ENCODE measurements at places on chromosomes 4 and X.

DNA sequence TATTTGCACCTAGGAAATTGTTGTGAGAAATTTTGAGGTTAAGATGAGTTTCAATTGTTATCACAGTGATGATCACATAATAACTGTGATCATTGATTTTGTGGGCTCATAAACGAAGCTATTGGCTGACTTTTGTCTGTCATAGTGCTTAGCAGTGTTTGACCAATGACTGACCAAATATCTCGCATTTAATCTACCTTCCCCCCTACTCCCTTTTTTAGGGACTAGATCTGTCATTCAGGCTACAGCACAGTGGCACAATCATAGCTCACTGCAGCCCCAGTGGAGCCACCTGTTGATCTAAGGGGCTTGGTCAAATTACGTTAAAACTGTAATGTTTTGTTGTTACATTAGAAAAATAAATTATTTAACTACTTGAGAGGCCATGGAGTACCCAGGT is 1.5 kb downstream of the FUNDC2 start:
- no peak for DNase-seq

GRCh38 chr4:101264993-101265815 is 82.1 kb downstream of the PPP3CA start:
- DNase-seq: no peak

DNA sequence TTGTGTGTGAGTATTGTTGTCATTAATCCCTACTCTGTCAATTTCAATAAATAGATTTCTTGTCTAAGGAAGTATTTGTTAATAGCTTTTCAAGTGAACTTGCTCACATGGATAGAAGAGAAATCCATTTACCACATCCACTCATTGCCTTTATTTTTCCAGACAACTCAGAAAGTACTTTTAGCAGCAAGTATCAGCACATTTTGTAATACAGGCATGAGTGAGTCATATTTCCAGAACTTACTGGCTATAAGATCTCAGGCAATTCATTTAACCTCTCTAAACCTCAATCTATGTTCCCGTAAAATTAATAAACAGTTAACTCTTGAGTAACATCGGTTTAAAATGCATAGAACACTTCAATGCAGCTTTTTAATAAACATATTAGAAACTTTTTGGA is 317.9 kb upstream of the PCDH7 start:
- DNase-seq: no peak

GRCh38 chr4:121462660-121463261 is 81.9 kb upstream of the QRFPR start:
- DNase-seq: peak; percentile 8

DNA sequence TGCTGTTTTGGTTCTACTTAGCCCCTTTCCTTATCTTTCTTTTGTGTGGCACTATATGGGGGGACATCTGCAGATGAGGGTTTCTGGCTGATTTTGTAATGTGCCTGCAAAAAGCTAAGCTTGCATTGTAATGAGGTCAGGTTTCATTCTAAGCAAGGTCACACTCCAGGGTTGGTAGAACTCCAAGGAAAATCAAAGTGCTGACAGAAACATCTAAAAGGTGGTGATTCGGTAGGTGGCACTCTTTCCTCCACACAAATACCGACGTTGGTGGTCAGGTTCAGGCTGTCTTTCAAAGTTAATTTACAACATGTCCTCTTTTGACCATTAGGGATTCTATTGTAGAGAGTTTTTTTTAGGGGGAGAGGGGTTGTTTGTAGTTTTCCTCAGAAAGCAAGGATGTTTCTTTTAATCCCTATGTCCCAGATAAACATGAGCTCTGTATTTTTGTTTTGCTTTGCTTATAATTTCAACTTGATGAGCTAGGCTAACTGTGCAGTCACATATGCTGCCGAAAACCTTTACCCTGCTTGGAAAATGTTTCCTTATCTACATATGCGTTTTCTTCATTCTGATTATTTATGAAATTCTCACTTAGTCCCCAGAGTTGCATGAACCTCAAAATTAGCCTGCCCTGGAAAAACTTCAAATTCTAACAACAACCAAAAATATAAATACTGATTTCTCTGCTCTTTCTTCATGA is 434.2 kb downstream of the PPARGC1A start:
- DNase-seq: no peak

- no peak for DNase-seq
Observed at GRCh38 chr4:88809101-88809500, 111.5 kb upstream of the NAP1L5 start.

- DNase-seq: no peak
Observed at GRCh38 chr4:30461218-30461617, 259.0 kb upstream of the PCDH7 start.

DNA sequence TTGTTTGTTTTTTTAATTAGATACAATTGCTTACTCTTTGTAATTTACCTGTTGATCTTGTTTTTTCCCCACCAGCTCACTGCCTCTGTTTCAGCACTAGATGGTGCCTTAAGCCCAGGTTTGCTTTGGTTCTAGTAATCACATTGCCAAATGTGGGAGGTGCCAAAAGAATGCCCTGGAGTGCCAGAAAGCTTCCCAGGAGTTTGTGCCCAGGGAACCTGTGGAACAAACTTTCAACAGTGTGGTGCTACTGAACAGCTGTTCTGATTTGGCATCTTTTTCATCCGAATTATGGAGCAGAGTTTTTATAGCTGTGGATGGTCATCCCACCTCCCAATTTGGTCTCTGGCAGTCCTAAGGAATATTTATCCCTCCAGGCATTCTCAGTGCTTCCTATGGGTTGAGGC is 1000.7 kb downstream of the STIM2 start:
- no peak for DNase-seq

- no peak for DNase-seq
Observed at GRCh38 chrX:78957768-78958130, 12.6 kb downstream of the P2RY10 start.

- peak; percentile 25 for DNase-seq
Observed at GRCh38 chr4:167021545-167022155, 212.6 kb downstream of the SPOCK3 start.

DNA sequence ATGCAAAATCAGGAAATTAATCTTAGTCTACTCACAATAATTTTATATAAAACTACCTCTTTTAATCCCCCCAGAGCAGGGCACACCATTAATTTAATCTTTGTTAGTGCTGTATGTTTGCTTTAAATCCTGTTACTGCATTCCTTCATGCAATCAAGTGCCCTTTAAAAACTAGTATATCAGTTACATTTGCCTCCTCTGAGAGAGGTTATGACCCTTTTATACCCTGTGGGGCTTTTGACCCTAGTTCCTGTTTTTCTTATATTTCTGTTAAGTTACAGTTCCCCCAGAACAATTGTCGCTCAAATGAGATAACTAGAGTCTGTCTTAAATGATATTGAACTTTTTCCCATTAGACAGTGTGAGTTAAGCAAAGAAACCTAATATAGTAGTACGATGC is 46.2 kb downstream of the GPC4 start:
- no peak for DNase-seq

GRCh38 chr4:84258905-84259830 is 239.9 kb downstream of the NKX6-1 start:
- no peak for DNase-seq

DNA sequence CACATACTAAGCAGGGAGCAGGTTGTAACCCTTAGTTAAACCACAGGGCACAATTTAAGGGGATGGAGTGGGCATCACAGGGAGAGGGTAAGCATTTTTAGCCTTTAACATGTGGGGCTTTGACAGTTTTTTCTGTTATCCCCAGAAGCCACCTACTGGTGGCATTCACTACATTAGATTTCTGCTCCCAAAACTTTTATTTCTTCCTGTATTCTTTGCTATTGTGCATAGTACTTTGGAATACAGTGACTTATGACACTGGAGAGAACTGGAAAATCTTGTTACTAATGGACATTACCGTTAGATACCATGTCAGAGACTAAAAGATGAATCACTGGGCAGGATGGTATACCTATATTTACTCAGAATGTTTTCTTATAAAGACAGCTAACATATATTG is 7.3 kb downstream of the TRIM75 start:
- DNase-seq: no peak

- no peak for DNase-seq
Observed at GRCh38 chr4:148998719-148999118, 556.5 kb upstream of the NR3C2 start.

- no peak for DNase-seq
Observed at GRCh38 chr4:44118971-44119680, 329.5 kb downstream of the KCTD8 start.

GRCh38 chr4:1402516-1403091 is 3.6 kb downstream of the NKX1-1 start:
- DNase-seq: no peak

- peak; percentile 14 for DNase-seq
Observed at GRCh38 chrX:18886344-18887161, 97.4 kb downstream of the PHKA2 start.

DNA sequence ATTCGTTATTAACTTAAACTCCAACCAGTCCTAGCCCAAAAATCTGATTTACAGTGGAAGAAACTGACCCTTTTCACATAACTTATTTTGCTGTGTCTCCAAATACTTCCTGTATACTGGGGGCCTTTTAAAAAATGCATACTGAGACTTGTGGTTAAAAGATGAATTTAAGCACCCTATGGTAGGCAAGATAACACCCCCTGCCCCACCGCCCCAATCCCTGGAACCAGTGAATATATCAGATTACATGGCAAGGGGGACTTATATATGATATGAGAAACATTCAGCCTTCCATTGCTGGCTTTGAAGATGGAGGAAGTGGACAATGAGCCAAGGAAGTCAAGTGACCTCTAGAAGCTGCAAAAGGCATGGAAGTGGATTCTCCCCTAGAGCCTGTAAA is 3.1 kb upstream of the CLCN3 start:
- DNase-seq: no peak

- DNase-seq: no peak
Observed at GRCh38 chrX:11751261-11751660, 6.8 kb upstream of the MSL3 start.

GRCh38 chr4:98260047-98260578 is 1.1 kb upstream of the RAP1GDS1 start:
- DNase-seq: peak; percentile 30

GRCh38 chrX:49995107-49995731 is 72.8 kb downstream of the CLCN5 start:
- no peak for DNase-seq

GRCh38 chr4:101711590-101712260 is 78.8 kb upstream of the BANK1 start:
- no peak for DNase-seq

- DNase-seq: no peak
Observed at GRCh38 chr4:137543648-137544047, 11.4 kb upstream of the PCDH18 start.

- DNase-seq: no peak
Observed at GRCh38 chr4:3668825-3669552, 97.2 kb upstream of the ADRA2C start.

- DNase-seq: no peak
Observed at GRCh38 chr4:93918856-93919255, 90.3 kb downstream of the ATOH1 start.

- DNase-seq: no peak
Observed at GRCh38 chr4:2135083-2135482, 76.0 kb downstream of the NAT8L start.

DNA sequence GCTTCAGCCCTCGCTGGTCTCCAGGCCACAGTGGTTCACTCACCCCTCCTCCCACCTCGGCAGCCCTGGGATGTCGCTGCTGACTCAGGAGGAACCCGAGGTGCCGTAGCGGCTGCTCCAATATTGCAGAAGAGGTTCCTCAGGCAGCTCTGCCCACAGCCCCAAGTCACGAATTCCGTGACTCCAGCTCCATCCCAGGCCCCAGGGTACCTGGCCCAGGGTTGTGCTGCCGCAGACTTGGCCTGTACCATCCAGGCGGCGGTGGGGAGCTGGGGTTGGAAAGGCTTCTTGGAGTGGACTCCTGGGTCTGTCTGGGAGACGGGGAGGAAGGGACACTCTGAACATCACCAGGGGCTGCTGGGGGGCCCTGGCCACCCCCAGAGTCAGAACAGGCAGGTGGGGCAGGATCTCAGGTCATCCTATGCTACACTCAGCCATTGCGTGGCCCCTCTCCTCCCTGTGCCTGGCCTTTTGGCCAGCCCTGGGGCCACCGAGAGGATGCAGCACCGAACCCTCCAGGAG is 728 bp upstream of the HGFAC start:
- no peak for DNase-seq

DNA sequence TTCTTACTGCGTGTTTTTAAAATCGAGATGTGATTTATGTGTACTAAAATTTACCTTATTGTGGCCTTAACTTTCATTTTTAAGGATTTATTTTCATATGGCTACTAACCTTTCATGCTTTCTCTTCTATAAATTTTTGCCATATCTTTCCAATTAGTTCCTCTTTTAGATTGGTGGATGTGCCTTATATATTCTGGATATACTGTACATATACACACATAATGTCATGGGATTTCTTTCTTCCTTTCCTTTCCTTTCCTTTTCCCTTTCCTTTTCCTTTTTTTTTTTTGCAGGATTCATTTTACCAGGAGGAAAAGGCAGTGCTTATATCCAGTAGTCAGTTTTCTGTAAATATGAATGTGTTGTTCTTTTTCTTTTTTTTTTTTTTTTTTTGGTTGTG is 37.2 kb downstream of the FHIP1A start:
- no peak for DNase-seq

DNA sequence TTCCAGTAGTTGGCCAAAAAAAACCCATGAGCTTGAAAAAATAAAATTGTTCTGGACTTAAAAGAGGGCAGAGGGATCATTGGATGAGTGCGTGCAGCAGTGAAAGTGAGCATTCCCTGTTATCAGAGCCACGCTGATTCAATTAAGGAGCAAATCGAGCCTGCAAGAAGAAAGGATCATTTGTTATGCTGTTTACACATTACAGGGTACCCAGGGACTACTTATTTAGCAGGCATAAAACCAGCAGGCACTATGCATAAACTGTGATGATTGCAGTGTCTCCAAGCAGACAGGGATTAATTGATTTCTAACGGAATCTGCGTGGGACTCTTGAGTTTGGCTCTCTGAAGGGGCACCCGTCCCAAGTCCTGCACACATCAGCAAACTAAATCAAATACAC is 83.5 kb downstream of the SHOX start:
- DNase-seq: no peak

GRCh38 chr4:39104255-39104654 is 42.2 kb downstream of the KLHL5 start:
- no peak for DNase-seq

Measured in T-helper 17 cell (primary cell).